ENCODE measurements at places on chromosomes 6 and 20.

DNA sequence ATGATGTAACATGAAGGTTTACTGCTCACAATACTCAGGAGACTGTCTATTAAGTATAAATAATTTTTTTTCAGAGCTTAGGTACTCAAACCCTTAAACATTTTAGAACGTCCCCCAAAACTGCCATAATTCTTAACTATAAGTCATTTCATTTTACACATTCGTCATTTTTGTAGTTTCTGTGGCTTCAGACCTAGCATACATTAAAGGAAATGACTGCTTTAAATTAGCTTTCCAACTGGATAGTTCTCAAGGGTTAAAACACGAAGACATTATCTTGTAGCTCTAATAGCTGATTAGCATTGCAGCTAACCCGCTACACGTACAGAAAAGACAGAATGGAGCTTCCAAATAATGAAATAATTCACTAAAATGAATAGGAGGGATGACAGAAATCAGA, 24.9 kb upstream of the PLN start:
- DNase-seq: no peak

- DNase-seq: no peak
These were observed 86.2 kb downstream of the ANKRD60 start for GRCh38 chr20:58141971-58142842.

GRCh38 chr6:128491610-128492206, 28.7 kb downstream of the PTPRK start:
- DNase-seq: no peak

- no peak for DNase-seq
These were observed 146.0 kb downstream of the CEBPB start for GRCh38 chr20:50336661-50337060.

DNA sequence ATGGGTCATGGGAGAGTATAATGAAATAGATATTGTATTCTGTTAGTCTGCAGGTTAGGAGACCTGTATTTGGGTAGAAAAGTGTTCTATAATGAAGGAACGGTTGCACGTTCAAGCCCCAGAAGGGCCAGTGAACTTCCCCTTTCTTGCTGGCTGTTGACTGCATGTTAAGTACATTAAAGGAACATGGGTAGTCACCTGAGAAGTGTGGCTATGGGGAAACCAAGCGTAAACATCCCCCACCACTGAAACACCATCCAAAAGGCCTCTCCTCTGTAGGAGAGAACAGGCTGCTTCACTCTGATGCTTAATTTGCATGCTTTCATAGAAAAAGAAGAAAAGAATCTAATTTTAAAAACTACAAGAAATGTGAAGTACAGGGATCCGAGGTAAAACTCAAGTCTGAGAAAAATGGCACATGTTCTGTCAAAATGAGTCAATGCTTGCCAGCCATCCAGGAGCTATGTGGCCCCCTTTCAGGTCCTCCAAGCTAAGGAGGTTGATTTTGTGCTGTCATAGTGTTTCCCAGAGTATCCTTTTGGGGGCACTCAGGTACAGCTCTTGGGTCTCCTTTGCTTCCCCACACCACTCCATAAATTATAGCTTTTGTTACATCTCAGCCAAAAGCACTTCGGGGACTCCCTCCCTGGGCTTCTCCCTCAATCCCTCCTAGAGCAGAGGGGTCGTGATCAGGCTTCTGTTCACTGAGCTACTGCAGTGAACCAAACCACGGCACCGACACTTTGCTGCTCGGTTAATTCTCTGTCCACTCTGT, 283.7 kb upstream of the AGPAT4 start:
- no peak for DNase-seq

DNA sequence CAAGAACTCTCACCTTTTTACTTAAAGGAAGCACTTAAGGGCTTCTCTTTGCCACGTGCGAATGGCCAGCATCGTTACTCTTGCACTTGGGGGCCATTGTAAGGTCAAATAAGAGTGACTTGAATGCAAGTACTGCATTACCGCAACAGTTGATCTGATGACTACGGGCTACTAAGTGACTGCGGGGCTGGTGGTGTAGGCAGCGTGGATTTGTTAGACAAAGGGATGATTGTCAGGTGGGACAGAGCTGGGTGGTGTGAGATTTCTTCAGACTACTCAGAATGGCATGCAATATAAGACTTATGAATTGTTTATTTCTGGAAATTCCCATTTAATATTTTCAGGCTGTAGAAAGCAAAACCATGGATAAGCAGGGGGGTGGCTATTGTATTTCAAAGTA, 199.7 kb upstream of the UST start:
- DNase-seq: no peak

Data from activated CD4-positive, CD25-positive, alpha-beta regulatory T cell treated with anti-CD3 and anti-CD28 coated beads, Interleukin-2, amount 50 U/mL, for 16 hours (primary cell).